NCI-H1092 (cell line): ENCODE measurements at places on chromosomes 2 and 18.

- DNase-seq = no peak
Observed at GRCh38 chr2:229952256-229952835, 30.0 kb downstream of the FBXO36 start.

GRCh38 chr2:64625299-64626145 is 28.2 kb downstream of the SERTAD2 start:
- DNase-seq = no peak

GRCh38 chr2:8418721-8419120 is 263.1 kb upstream of the ID2 start:
- DNase-seq = no peak

DNA sequence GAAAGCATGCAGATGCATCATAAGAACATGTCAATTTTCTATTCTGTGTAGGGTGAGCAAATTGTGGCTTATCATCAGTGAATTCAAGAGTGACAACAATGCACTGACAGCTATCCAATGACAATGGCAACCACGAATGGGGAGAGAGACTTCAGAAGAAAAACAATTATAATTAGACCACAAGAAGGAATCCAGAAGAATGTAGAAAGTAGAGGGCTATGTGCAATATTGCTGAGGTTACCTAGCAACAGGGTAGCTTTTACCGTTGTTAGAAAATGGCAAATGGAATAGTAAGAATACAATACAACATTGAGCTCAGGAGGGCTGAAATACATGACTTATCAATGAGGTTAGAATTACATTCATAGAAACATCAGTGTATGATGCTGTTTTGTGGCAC is 71.1 kb upstream of the SESTD1 start:
- DNase-seq = no peak

DNA sequence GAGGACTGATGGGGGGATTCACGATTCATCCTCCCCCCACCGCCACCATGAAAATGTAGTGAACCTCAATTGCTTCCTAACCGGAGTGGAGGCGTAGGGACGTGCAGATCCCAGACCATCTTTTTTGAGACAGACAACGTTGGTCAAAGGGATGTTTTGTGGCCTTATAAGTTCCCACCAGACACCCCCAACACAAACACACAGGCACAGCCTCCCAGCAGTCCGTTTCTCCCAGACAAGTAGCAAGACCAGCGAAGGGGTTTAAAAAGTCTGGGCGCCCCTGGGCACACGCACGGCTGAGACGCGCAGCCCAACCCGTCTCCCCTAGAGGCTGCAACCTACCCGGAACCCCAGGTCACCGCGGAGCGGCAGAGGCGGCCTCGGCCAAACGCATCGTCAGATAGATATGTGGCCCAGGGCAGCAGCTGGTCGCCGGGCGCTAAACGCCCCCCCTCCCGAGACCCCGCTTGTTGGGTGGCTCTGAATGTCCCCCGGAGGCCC is 1.3 kb downstream of the GBX2 start:
- no peak for DNase-seq

- DNase-seq = no peak
Observed at GRCh38 chr2:233165895-233166661, 85.4 kb upstream of the ATG16L1 start.

DNA sequence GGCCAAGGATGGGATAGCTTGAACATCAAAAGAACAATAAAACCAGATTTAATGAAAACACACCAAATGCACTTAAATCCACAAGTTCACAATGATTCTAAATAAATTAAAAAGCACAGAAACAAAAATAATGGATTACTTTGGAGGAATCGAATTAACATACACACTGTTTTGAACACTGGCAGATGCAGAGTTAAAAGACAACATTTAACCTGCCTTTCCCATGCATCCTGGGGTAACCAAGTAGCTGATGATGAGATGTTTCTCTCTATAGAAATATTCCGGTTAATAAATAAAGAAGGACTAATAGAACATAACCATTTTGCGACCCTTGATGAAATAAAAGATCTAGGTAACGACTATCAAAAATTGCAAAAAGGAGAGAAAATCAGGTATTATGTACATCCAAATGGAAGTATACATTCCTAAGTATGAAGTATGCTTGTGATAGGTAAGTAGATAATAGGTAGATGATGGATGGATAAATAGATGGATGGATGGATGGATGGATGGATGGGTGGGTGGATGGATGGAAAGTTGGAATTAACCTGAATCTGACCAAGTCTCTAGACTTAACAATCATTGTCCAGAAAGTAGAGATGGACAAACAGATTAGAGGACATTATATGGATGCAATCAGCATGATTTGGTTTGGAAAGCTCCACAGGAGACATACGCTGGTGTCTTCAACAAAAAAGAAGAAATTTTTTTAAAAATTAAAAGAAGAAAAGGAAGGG is 57.4 kb upstream of the MYCN start:
- DNase-seq = no peak

- DNase-seq = no peak
Observed at GRCh38 chr2:85843543-85843942, 45.2 kb downstream of the ST3GAL5 start.

DNA sequence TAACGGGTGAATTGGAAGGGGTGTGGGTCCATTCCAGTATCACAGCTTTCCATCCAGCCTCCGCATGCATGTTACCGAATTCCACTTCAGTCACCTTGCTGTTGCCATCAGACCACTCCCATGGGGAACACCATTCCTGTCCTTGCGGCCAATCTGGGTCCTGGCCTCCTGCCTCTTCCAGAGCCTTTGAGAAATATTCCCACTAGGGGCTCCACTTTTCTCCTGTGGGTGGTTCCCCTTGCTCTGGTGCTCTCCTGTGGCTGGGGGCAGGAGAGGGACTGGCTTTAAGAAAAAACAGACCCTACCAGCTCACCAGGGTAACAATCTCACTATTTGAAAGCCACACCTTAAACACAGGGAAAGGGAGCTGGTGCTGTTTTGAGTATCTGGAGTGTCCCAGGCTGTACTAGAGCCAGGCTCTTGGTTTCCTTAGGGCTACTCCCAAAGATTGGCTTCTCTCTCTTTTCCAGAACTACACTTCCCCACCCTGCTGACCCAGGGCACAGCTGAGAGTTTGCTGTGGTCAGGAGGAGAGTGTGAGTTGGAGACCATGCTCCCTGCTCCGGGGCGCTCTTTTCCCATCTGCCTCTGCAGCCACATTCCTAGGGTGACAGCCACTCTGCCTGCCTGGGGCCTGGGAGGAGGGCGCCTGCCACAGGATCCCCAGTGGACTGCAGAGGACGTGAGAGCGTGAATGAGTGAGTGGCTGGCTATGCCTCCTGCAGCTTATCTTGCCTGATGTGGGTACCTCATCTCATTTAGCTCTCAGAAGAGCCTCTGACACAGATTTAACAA is 460.8 kb upstream of the HS6ST1 start:
- DNase-seq = no peak

GRCh38 chr2:231701456-231702373 is 6.6 kb upstream of the PTMA start:
- DNase-seq = no peak

DNA sequence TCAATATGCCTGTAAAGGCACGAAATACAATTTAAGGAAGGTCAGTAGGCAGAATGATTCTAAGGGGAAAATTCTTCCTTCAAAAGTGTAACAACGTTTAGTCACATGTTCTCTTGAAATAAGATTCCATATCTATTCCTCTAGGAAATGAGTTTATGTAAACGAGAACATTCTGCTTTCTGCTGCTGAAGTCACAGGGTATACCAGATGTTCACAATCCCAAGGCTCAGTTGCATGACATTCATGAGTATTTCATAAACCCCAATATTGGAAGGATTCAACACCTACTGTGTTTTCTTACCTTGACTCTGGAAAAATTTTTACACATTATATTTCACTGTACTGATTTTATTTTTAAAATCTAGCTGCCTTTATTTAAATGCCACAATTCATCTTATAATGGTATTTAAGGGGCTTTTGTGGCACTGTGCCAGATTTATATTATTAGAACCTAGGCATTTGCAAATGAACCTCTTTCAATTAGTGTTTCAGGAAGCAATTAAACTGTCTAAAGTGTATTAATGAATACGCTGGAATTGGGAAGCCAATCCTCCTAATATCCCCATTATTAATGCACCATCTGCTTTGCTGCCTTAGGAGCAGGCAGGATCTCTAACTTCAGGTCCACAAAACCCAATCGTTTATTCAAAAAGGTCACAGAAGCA is 542.6 kb upstream of the KLHL29 start:
- no peak for DNase-seq

DNA sequence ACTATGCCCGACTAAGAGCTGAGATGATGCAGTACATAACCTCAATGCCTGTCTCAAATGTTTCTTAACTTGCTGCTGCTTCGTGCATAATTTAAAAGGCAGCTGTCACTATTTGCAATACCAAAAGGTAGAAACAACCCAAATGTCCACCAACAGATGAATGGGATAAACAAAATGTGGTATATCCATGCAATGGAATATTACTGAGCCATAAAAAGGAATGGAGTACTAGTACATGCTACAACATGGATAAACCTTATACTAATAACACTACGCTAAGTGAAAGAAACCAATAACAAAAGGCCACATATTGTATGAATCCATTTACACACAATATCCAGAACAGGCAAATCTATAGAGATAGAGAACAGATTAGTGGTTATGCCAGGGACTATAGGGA is 13.0 kb upstream of the DGKD start:
- no peak for DNase-seq

- no peak for DNase-seq
Observed at GRCh38 chr2:193112986-193113385, 918.3 kb upstream of the TMEFF2 start.

GRCh38 chr2:47313728-47314127 is 89.2 kb upstream of the MSH2 start:
- DNase-seq = no peak

- DNase-seq = no peak
Observed at GRCh38 chr18:54828281-54828881, at the start of gene RAB27B. TSS of gene RAB27B (plus strand) at chr18:54828477. CDS start at chr18:54877586, 49,109 bp downstream.

DNA sequence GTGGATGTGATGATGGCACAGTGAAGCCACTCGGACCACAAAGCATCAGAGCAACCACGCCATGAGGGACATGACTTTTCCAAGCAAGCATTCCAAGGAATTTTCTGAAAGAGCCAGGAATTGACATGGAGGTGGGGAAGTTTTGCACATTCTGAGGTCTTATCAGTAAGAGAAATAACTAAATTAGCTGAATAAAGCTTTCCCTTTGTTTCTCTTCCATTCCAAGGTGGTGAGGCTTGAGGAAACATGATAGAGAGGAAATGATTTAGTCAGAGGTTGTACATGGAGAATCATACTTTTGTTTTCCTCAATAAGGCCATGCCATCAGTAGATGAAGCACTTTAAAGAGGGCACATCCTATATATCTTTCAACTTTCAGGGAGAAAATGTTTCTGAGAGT is 115.7 kb upstream of the MMADHC start:
- DNase-seq = no peak

GRCh38 chr18:12159446-12159845 is 65.8 kb downstream of the ANKRD62 start:
- no peak for DNase-seq
